ENCODE measurements at places on chromosomes 11 and 22. TPM values are rescaled to one million over a fixed set of nuclear protein-coding genes. Genes with fewer than 3 reads are reported as not detected.

DNA sequence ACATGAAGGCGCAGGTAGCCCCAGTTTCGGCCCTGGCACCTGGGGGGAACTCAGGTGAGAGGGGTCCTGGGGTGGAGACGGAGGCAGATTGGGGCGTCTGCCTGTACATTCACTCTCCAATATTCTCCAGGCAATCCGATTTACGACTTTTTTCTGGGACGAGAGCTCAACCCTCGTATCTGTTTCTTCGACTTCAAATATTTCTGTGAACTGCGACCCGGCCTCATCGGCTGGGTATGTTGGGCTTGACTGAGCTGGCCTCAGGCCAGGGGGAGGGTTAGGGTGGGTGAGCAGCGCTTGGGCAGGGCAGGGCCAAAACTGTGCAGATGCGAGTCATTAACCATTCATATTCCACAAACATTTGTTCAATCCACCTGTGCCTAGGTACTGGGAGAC is 1.7 kb downstream of the TM7SF2 start:
- DNase-seq: peak; percentile 25

DNA sequence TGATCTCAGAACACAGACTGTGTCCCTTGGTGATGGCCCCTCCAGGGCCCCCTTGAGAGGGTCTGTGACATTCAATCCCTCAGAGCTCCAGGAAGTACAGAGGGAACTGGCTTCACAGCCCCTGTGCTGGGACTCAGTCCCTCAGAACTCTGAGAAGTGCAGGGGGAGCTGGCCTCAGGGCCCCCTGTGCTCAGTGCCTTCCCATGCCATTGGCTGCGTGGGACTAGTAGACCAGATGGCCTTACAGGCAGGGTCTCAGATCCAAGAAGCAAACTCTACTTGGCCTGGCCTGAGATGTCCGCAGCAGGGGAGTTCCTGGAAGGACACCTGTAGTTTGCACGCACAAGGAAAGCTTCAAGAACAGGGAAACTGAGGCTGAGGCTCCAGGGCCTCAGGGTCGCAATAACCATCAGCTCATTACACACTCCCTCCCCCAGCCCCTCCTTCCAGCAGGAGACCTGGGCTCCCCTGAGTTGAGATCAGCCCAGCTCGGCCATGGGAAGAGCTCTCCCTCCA is 138.4 kb downstream of the BRD1 start:
- no peak for DNase-seq

Gene SMC1B
- total RNA-seq: not detected

DNA sequence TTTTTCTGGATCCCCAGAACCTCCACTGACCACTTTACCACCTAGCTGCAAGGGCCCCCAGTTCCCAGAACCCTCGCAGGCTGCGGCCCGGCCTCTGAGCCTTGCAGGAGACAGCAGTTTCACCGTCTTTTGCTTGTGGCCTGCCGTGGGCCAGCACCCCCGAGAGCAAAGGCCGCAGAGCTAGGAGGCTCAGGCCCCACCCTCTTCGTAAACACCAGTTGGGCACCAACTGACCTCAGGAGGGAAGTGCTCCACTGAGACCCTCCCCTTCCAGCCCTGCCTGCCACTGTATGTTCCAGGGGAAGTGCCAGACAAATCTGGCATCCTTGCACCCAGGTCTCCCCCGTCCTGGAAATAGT is 23.4 kb upstream of the CREB3L1 start:
- DNase-seq: no peak

Gene OR51L1
- not detected for total RNA-seq

GRCh38 chr11:77519847-77520246 is 46.0 kb upstream of the PAK1 start:
- no peak for DNase-seq

- DNase-seq: no peak
Measured at GRCh38 chr11:85086504-85087284, 540.5 kb downstream of the DLG2 start.
